ENCODE measurements at places on chromosomes 1 and 21.

DNA sequence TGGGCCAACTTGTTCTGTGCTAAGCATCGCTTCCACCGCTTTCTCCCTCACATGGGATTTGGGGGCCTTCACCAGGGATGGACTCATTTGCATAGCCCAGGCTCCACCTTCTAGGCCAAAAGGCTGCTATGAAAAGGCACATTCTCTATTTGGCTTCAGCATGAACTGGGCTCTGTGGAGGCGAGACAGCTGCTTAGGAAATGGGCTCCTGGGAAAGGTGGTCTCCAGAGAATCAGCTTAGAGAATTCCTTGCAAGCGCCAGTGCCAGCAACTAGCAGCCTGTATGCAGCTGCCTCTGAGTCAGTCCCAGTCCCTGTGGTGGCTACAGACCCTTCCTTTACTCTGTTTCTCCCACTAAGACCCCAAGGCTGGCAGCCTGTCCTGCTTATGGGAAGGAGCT is 214.5 kb downstream of the HIVEP3 start:
- DNase-seq, result no peak

- no peak for DNase-seq
Measured at GRCh38 chr1:11942280-11942679, 7.8 kb downstream of the PLOD1 start.

DNA sequence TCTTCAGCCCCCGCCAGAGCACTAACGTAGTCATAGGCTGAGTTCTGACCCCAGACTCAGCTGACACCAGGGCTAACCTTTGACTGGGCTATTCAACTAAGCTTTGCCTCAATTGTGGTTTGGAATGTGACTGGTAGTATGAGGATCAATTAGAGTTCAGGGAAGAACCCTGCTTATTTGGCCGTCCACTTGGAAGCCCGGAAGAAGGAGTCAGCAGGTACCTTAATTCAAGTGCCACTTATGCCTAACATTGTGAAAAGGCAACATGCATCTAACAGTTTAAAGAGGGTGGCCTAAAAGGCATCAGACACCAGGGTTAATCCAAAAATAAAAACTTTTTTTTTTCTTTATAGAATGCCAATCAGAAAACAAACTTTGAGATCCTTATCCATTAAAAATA is 92.3 kb downstream of the BEND5 start:
- no peak for DNase-seq

DNA sequence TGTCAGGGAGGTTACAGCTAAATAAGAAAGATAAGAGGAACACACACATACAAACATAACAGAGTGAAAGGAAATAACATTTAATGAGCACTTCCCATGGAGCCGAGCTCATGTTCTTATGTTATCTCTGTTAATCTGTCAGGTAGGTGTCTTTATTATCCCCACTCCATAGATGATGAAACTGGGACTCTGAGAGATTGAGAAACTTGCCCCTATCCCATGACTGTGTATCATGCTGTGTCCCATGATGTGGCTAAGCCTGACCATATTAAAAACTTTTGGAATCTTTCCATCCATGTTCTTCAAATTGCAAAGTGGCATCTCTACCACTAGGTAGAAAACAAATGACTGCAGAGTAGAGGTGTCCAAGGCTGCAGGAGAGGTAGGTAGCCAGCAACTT is 285.2 kb upstream of the SGIP1 start:
- no peak for DNase-seq

GRCh38 chr1:205792961-205793673 is 17.8 kb upstream of the RAB29 start:
- no peak for DNase-seq

- DNase-seq, result no peak
Measured at GRCh38 chr1:59199147-59199546, 97.7 kb upstream of the FGGY start.

DNA sequence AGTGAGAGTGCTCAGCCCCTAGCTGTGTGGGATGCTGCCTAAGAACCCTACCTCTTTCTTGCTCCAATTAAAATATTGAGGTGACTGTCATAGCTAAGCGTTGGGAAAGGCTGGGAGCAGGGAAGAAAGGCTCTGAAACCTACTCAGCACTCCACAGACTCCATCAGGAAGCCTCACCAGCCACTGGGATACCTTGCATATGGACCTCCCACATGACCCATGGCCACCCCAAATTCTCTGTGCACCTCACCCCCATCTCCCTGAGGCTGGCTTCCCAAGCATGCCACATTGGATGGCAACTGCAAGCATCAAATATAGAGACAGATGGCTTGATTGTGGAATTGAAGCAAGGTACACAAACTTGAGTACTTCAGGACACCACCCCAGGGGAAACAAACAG is 41.8 kb downstream of the FLVCR1 start:
- no peak for DNase-seq

GRCh38 chr1:235679005-235679404 is 29.4 kb upstream of the GNG4 start:
- DNase-seq, result no peak

- DNase-seq, result no peak
Measured at GRCh38 chr1:38962113-38962512, 20.5 kb upstream of the RHBDL2 start.

DNA sequence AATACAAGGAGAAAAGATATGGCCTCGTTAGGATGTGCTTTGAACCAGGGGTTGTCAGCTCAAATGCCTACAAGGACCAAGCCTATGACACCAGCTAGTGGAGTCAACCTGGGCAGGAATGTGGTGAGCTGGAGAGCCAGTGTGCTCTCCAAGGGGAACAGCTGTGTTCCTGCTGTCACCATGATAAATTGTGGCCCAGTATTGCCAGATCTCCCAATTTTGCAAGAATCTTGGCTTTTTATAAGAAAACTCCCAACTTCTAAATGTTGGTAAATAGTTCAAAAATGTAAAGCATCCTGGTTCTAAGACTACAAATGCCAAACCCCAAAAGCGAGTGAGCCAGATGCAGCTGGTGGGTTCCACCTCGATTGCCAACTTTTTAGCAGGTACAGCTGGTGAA is 391.1 kb downstream of the PLPP3 start:
- no peak for DNase-seq

DNA sequence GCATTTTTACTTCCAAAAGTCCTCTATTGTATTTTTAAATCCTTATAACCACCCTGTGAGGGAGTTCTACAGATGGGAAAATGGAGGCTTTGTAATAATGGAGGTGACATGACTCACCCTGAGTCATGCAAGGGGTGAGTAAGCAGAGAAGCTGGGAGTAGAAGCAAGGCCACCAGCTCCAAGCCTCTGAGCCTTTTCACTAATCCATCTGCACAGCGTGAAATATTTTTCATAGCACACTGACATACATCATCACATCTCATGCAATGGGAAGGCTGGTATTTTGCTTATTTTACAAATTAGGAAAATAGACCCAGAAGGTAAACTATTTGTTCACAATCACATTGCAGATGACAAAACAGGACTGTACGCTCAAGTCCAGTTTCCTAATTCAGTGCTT is 96.9 kb downstream of the KCNH1 start:
- DNase-seq, result no peak

DNA sequence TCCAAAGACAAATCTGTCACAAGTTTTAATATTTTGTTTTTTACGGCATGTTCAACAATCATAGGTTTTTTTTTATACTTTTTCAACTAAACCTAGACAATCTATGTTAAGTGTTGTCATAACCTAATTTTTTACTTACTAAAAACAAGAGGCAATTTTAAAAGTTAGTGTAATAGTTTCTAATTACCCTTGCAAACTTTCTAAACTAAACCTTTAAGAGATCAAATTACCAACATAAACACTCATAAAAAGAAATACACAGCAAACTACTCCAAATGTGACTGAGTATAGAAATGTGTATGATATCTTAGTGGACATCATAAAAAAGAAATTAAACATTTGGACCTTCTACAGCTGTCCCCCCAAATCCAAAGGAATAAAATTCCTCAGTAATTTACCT is 10.0 kb downstream of the ZNF281 start:
- no peak for DNase-seq

DNA sequence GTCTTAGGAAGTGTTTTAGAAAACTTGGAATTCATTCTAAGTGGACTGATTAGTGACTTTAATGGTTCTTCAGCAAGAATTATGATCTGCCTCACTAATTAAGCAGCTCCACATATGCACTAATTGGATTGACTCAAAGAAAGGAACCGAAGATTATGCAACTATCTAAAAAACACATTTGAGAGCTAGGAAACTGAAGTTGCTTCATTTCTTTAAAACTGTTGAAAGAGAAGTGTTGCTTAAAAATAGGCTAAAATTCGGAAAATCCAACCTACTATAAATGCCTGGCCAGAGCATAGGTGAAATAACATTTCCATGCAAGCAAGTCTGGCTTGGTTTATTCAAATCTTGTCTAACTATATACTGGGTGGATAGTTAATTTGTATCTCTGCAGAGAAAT is 502.9 kb upstream of the ZRANB2 start:
- no peak for DNase-seq

GRCh38 chr1:110165761-110166231 is 15.5 kb downstream of the SLC6A17 start:
- DNase-seq, result no peak

DNA sequence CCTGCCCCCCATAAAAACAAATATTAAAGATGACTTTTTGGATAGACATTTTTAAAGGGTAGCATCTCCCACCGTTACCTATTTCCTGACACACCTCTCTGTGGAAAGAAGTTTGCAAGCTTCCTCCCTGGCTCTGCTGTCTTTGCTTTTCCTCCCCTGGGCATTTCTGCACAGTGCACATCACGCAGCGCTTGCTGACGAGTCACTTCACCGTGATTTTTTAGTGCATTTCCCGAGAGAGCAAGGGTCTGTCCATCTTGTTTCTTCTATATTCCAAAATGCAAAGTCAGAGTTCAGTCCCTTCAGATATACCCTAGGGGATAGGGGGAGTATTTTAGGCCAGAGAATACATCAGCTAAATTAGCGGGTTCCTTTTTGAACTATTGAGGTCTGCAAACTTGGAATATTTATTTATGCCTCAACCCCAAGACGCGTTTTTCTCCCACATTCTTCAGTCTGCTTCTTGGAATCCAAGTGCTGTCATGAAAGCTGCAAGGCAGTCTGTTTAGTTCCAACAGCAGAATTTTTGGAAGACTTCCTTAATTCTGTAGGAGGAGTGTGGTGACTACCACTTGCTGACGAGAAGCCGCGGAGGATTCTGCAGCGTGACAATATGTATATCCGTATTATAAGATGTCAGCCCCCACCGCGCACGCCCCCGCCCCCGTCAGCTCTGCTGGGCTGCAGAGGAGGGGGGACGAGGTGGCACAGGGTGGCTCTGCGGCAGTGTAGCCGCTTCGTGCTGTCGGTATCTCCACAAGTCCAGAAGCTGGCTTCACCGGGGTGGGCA is 22.4 kb downstream of the SMYD2 start:
- DNase-seq, result no peak

DNA sequence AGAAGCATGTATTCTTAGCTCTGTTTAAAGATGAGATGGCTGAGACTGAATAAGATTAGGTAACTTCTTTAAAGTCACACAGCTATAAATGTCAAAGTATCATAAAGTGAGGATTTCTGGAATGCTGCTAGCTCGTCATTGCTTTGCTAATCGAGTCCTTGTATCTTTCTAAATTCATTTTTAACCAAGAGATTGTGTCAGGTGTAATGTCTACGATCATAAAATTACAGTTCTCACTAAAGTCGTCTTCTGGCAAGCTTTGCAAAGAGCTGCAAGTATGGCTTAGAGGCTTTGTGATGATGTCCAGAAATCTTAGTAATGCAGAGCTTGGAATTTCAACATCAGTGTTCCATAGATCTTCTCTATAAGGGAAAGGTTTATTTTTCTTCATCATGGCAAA is 569.8 kb downstream of the LMO4 start:
- no peak for DNase-seq

GRCh38 chr1:237861944-237862343 is 28.8 kb downstream of the ZP4 start:
- DNase-seq, result no peak

DNA sequence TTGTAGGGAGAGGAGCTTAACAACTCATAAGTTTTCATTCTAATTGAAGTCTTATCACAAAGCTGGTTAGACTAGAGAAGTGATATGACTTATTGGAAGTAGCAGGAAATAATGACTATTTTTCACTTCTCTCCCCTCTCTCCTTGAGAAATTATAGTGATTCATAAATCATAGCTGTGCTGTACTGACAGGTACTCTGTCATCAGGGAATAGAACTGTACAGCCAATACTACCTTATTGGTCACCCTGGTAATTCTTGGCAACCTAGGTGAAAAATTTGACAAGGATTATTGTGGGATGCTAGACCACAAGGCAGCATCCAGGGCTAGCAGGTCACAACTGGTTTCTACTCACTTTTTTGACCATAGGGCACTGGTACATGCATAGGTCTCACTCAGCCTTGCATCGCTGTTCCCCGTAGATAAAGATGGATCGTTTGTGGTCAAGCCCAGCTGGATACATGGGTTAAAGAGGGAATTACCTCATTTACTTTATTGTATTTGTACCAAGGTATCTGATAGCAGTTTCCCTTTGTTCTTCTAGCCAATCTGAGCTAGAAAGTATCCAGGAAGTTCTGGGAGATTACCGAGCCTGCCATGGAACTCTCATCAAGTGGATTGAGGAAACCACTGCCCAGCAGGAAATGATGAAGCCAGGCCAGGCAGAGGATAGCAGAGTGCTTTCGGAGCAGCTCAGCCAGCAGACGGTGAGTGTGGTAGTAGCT is 113.6 kb downstream of the MACF1 start:
- no peak for DNase-seq

DNA sequence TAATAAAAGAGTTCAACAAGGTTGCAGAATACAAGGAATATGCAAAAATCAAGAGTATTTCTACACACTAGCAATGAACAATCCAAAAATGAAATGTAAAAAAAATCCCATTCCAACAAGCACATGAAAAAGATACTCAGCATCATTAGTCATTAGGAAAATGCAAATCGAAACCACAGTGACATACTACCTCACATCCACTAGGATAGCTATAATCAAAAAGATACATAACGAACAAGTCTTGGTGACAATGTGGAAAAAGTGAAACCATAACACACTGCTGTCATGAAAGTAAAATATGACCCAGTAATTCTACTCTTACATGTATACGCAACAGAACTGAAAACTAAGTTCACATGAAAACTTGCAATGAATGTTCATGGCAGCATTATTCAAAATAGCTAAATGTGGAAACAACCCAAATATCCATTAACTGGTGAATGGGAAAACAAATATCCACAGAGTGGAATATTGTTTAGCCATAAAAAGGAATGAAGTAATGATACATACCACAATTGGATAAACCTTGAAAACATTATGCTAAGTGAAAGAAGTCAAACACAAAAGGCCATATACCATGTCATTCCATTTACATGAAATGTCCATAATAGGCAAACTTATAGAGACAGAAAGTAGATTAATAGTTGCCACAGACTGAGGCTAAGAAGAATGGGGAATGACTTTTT is 34.3 kb downstream of the PIK3R3 start:
- DNase-seq, result no peak

GRCh38 chr1:213539464-213539863 is 448.3 kb upstream of the PROX1 start:
- DNase-seq, result no peak

GRCh38 chr1:22053861-22054770 is 1.6 kb downstream of the CDC42 start:
- no peak for DNase-seq

- DNase-seq, result no peak
Measured at GRCh38 chr1:220375715-220376114, 103.5 kb upstream of the RAB3GAP2 start.
